ENCODE measurements at places on chromosomes 6 and 20.

DNA sequence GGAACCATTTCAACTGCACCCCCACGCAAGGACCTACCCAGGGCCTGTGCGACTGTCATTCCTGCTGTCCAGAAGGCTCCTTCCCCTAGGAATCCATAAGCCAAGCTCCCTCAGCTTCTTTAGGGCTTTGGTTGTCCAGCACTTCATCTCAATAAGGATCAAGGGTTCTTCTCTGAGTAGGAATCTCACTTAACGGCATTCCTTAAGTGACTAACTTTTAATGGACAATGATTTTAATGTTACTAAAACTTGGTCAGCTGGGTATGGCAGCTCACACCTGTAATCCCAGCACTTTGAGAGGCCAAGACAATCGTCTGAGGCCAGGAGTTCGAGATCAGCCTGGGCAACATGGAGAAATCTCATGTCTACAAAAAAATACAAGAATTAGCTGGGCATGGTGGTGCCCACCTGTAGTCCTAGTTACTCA, 13.4 kb downstream of the UBE2V1 start:
- DNase-seq = no peak

DNA sequence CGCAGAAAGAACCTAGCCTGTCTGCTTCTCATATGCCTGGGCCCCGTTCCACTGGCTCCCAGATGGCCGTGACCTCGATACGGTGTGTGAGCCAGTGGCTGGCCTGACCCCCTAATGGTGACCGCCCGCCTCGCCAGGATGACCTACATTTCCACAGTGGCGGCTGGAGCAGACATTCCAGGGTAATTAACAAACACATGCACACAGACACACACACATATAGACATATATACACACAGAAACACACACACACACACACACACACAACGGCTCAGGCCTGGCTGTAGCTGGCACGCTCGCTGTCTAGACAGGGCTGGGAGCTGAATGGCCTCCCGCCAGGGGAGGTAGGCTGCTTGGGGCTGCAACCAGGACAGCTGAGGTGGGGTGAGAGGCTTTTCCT, 227.1 kb downstream of the ANKRD60 start:
- no peak for DNase-seq

DNA sequence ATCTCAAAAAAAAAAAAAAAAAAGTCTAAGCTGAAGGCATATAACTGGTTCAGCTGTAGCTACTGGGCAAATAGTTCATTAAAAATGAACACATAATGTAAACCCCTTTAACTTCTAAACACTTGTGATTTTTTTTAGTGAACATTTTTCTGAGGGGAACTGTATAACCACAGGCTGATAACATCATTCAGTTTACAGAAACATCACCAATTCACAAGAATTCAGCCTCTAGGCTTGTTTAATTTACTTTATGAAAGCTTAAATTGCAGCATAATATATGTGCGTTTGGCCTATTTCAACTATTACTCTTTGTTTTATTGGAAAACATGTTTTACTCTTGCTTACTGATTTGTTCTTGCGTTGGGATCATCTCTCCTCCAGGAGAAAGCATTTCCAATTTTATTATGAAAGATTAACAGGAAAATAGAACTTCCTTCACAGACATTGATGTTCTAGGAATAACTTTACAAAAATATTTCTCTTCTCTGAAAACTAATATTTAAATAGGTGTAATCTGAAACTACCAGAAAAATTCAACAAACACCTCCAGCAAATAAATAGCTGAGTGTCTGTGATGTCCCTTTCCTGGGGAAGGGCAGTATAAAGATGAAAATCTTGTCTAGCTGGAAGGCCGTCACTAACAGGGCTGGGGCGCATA, 284.5 kb downstream of the UST start:
- no peak for DNase-seq

- DNase-seq = no peak
Measured at GRCh38 chr6:125558907-125559306, 190.5 kb upstream of the HEY2 start.

- no peak for DNase-seq
Measured at GRCh38 chr20:22752324-22752723, 168.0 kb upstream of the FOXA2 start.

GRCh38 chr20:63372971-63373885, 12.1 kb upstream of the CHRNA4 start:
- no peak for DNase-seq

DNA sequence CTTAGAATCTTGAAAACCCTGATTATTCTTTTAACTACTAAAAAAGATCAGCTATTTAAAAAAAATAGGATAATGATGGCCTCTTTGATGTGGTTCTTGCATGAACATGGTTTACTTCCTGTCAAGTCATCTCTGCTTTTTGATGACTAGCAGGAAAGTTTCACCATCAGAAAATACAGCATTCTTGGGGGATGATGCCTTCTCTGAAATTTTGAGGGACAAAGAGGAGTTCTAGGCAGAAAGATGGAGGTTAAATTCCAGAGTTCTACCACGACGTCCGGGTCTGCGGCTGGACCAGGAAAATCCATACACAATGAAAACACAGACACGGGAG, 130.4 kb downstream of the OLIG3 start:
- no peak for DNase-seq

DNA sequence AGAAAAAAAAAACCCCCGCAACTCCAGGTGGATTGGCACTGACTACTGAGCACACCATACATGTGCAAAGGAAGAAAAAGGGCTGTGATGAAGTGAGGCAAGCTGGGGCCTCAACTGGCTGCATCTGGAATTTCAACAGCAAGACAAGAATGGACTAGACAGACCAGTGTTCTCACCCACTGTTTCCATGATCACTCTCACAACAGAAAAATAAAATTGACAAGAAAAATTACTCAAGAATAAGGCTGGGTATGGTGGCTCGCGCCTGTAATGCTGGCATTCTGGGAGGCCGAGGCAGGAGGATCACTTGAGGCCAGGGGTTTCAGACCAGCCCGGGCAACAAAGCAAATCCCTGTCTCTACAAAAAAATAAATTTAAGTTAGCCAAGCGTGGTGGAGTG, 18.8 kb downstream of the ZNF217 start:
- no peak for DNase-seq

DNA sequence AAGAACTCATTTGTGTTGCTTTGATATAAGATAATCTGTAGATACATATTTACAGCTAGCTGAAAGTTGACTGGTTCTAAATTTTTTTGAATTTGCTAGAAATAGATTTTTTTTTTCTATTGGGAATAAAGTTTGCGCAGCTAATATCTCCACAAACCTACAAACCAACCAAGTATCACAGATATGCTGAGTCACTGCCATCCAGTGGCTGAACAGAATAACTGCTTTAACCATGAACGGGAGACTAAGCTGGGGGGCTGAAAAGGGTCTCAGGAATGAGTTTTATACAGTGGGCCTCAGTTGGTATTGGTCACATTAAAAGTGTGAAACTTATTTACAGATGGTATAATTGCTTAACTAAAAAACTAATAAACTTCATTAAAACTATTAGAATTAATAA, 326.7 kb upstream of the CNR1 start:
- no peak for DNase-seq

DNA sequence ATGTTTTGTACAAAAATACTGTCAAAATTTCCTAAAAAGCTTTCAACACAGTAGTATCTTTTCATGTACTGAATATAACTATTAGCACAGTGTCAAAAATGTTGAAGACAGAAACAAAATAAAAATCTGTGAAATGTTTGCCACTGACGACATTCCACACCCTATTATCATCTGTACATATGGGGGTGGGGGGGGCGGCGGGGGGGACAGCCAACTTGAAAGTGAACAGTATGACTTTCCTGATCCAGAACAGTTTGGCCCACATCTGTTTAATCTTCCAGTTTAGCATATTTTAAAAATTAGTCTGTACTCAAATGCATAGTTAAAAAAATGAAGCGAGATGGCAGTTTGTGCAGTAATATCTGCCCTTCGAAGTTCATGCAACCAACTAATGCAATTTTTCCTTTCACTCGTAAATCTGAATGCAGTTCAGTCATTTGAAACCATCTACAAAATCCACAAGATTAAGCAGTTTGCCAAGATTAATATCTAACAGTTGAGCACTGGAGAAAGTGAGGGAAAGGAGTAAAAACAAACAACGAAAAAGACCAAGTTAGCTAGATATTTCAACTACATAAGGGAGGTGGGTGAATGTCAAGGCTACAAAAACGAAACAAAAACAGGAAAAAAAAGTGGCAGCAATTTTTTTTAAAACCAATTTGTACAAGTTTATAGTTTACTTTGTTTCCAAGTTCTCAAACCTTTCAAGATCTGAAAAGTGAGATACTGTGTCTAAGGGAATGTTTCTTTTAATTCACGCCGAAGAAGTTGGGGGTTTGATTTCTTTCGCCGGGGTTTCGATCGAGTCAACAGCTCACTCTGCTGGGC, 1.9 kb downstream of the CITED2 start:
- no peak for DNase-seq

DNA sequence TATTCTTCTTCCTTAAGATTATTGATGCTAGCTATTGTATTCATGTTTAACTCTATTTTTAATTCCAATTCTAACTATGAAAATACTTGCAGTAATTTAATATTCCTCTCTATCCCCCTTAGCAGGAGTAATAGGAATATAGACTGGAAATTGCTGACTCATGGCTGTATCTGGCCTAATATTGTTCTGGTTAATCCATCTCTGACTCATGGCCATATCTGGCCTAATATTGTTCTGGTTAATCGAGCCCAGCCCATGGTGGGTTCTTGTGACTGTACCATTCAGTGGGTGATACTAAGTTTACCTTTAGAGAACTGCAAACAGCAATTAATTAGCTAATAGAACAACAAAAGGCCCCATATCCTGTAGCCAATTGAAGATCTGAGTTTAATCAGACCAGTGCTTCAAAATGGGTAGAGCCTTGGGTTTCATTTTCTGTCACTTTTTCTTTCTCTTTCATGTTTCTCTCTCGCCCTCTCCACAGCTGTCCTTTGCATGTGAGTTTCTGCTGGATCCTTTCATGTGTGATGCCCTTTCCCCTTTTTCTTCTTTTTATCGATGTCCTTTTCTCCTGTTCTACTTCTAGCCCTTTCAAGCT, 50.6 kb downstream of the SLC22A3 start:
- no peak for DNase-seq

- DNase-seq = no peak
Measured at GRCh38 chr20:35174458-35175216, 2.8 kb downstream of the PROCR start.

DNA sequence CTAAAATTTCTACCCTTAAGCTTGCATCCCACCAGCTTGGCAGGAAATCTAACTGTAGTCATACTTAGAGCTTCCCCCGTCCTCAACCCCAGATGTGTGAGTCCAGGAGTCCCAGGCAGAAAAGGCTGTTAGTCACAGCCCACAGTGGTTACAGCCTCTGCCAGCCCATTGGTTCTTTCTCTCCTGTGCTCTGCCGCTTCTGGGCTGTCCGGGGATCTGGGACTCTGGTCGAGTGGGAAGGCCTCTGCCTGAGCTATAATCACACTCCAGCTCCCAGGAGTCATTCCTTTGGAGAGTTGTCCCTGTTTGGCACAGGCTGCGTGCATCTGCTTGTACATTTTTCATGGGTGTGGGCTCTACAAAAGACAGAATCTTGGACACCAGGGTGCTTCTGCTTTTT, 45.6 kb upstream of the FYN start:
- no peak for DNase-seq

GRCh38 chr6:47780510-47781356, 1.1 kb upstream of the OPN5 start:
- DNase-seq = no peak

DNA sequence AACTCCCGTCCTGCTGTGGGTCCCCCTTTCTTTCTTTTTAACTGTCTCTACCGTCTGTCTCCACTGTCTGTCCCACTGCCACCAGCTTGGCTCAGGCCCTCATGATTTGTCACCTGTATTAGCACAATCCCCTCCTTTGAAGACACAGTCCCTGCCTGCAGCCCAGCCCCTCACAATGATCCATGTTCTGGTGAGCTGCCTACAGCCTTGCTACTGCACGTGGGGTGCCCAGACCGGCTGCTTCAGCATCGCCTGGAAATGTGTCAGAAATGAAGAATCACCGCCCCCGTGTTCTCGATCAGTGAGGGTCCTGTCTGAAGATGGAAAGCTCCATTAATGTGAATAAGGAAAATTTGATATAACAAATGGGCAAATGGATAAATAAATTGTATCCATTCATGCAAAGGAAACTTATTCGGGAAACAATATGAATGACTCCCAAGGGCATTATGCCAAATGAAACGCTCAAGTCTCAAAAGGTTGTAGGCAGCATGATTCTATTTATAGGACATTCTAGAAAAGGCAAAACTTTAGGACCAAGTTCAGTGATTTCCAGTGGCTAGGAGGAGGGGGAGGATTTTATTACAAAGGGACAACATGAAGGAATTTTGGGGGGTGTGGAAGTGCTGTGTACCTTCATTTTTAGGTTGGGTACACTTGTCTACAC, 59.4 kb upstream of the CD83 start:
- no peak for DNase-seq

DNA sequence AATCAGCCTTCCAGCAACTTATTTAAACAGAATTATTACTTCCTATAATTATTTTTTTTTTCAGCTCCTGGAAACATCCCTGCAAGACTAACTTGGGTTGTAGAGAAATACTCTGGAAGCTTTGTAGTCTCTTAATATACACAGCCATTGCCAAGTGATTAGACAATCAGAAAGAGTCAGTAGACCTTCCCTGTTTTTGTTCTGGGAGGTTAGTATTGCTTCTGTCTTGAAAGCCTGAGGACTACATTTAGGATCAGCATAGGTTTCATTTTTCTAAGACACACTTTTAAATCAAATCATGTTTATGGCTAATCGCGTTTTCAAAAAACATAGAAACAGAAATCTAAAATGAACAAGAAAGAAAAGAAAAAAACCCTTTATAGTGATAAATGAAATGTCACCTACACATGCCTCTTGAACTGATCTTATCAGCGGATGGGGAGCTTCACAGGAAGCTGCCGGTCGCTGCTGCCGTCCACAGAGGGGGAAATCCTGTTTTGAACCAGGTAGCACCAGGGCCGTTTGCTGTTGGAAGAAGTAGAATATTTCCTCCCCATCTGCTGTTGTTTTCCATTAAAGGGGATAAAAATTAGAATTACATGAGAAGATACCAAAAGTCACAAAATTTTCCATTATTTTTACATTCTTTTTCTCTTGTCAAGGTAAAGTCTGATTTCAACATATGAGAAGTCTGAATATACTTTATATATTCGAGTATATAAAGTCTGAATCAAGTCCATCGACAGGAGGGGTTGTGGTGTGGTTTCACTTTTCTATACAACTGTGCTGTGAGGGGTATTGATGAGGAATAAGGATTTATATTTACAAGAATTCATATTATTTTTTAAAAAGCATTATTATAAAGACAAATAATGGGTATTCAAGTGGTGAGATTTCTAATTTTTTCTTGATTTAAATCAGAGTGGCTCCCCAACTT, 94.6 kb downstream of the ARMC2 start:
- peak; percentile 49 for DNase-seq

GRCh38 chr6:125955973-125956372, 597 bp upstream of the HINT3 start:
- no peak for DNase-seq

GRCh38 chr6:29864037-29864810, 36.6 kb downstream of the HLA-G start:
- no peak for DNase-seq

DNA sequence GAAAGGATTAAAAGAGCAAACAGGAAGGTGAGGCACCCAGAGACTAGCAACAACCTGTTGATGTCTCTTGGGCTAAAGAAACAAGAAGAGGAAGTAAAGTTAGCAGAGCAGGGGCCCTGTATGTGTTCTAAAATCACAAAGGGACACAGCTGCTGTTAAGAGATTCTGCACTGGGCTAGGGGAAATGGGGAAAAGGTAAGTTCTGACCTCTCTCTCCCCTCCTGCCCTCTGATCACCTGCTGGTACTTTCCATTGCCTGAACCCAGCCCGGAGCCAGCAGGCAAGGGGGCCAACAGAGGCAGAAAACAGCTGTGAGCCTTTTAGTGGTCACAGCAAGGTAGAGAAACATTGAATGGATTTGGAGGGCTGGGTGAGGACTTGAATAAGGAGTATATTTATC, 13.5 kb upstream of the CNR1 start:
- DNase-seq = no peak
